ACHN (cell line): ENCODE measurements at places on chromosomes 6 and 20.

DNA sequence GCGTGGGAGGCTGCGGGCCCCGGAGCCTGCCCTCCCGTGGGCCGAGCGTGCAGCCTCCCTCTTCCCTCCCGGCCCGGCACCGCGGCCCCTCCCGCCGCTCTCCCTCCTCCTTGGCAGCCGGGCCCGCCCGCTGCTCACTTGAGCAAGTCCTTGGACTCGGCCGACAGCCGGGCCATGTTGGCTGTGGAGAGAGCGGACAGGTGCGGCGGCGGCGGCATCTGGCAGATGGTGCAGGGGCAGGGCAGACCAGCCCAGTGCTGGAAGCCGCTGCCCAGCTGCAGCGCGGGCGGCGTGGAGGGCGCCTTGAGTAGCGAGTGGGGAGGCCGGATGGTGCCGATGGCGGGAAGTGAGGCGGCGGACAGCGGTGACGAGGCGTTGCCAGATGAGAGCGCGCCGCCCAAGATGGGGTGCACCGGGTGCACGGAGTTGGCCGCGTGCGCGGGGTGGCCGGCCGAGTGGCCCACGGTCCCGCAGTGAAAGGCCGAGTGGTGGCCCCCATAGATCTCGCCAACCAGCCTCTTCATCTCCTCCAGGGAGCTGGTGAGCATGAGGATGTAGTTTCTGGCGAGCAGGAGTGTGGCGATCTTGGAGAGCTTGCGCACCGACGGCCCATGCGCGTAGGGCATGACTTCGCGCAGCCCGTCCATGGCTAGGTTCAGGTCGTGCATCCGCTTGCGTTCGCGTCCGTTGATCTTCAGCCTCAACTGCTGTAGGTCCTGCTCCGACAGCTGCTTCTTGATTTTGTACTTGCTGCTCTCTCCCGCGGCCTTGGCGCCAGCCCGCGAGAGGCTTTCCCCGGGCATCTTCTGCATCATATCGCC, 766 bp downstream of the OLIG3 start:
- no peak for DNase-seq

DNA sequence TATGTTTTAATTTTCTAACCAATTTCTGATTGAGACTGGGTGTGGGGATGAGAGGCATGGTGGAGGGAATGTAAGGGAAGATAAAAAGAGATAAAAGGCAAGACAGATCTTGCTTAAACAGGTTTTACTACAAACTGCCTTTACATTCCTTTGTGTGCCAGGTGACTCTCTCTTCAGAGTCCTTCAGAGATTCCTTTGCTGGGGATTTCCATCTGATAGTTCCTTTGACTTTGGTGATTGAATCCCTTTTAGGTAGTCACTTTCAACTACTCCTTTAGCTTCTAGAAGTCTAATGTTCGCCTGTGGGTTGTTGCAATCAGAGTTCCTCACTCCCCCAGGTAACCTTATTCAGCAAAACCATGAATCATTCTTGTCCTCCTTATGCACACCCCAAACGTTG, 283.3 kb upstream of the MANEA start:
- no peak for DNase-seq

DNA sequence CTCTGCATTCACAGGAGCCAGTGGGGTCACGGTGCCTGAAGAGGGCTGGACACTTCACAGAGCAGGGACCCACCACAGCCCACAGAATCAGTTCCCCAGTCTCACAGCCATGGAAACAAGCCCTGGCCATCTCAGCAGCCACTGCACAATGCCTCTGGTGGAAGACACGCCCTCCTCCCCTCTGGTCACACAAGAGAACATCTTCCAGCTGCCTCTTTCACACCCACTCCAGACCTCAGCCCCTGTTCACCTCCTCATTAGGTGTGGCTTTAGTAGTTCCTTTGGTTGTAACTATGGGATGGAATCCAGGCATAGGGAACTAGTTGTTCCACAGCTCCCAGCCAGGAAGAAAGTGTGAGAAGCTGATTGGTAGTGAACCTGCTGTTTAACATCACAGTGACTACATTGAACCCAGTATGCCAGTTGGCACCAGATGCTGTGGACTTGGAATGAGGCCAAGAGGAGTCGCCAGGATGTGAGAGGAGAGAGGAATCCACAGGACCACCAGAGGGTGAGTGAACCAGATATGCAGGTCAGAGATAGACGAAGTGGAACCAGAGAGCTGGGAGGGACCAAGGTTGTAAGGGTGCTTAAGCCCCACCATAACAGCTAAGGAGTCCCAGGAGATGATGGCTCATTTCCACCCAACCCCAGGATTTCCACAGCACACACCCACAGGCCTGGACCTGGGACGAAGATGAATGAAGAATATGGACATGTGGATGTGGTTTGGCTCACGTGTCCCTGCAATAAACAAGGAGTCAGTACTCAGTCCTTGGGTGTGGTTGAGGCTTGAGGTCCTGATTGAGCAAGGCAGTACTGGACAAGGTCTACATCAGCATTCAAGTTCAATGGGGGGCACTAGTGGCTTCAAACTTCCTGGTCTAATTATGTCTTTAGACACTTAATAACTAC, 8.8 kb upstream of the BTN3A3 start:
- no peak for DNase-seq

- DNase-seq, result no peak
These were observed 15.2 kb upstream of the ROS1 start for GRCh38 chr6:117440706-117441525.

DNA sequence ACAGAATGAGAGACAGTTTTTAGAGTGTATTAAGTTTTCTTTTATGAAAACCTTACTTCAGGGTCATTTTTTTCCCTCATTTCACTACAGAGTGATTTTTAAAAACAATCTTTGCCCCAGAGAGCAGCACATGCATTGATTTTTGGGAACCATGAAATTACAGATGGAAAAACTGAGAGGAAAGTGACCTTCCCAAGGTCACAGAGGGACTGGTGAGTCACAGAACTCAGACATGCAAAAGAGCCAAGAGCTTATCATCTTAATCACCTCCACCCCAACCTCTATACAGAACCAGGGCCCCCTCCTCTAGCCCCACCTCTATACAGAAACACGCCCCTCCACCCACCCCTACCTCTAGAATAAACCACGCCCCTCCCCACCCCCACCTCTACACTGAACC, 10.7 kb downstream of the PXMP4 start:
- DNase-seq, result no peak
